ENCODE measurements at places on chromosomes 2 and 18.

GRCh38 chr18:37778417-37779165, 213.0 kb upstream of the CELF4 start:
- DNase-seq: peak; percentile 17

- peak; percentile 9 for DNase-seq
Measured at GRCh38 chr2:216857131-216857550, 2.7 kb downstream of the TNP1 start.

GRCh38 chr2:45004562-45005191, 4.6 kb downstream of the SIX2 start:
- DNase-seq: no peak

DNA sequence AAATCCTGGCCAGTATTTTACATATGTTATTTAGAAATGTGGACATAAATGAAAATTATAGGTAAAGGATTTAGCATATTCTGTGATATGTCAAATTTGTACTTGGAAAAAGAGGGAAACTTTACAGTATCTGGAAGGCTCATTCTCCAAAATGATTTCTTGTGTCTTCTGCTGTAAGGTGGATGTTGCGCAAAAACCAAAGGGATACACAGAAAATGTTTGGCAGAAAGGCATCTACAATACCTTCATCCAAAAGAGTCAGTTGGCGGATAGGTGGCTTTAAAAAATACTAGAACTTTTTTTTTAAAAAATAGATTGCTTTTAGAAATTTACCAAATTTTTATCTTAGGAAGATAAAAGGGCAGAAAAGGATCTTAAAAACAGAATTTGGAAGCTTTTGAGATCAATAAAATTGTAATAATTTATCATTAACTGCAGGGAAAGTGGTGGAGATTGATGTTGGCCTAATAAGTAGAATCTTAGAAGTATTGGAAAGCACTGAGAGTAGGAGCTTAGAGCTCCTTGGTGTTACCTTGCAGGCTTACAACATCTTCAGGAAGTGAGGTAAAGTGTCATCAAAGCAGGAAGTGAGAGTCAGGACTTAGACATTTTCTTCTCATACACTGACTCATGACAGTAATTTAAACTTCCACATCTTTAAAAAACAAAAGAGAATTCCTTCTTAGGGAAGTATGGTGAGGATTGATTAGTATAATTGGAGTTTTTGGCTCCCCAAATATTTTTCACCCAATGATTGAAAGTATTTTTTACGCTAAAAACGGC, 2.1 kb downstream of the NABP1 start:
- DNase-seq: peak; percentile 90

DNA sequence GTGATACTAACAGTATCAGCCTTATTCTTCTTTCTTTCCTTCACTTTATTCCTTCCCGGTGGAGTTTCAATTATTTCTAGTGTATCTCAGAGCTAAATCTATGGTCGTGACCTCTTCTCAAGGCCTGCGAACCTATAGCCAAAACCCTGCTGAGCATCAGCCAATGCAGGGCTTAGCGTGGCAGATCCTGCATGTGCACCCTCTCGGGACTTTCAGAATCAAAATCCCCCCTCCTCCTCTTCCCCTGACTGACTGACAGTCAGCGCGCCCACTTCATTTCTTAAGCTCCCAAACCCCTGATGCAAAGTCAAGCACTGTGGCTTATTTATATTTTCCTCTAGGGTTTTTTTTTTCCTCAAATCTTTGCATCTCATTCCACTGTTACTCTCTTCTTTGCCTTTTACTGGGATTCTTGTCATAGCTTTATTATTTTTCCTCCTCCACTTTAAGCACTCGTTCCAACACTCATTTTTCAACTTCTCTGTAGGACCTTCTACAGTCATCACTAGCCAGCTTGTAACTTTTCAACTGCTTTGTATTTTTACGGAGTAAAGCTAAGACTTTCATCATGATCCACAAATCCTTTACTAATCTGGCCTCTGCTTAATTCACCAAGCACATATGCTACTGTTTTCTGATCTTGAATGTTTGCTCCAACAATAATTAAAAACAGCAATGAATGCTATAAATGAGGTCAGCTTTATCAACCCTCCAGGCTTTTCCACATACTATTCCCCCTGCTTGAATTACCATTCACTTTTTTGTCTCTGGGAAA, 896.5 kb upstream of the PIK3C3 start:
- no peak for DNase-seq

GRCh38 chr2:205771031-205771430, 88.7 kb downstream of the NRP2 start:
- DNase-seq: peak; percentile 46

All from iris pigment epithelial cell (primary cell).